ENCODE measurements at places on chromosomes 2 and 18.

- DNase-seq: no peak
Measured at GRCh38 chr2:70030724-70031420, 56.4 kb upstream of the PCBP1 start.

DNA sequence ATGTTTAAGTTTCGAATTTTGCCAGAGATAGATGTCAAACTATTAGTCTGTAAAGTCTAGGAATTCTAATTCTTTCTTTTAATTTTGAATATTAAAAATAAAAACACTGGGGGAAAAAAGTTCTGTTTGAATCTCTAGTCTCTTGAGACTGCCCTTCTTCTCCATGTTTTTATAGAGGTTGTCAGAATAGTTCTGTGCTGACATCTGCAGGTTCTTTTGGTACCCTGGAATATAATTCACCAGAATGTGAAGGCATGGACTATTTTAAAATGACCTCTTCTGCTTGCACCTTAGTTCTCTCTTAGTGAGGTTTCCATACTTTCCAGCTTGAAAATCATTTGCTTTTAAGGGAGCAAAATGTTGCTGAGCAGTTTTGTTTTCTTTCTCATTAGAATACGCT lies 121.0 kb upstream of the MSTN start:
- no peak for DNase-seq

GRCh38 chr18:11649839-11650238 lies 39.2 kb upstream of the GNAL start:
- DNase-seq: no peak

DNA sequence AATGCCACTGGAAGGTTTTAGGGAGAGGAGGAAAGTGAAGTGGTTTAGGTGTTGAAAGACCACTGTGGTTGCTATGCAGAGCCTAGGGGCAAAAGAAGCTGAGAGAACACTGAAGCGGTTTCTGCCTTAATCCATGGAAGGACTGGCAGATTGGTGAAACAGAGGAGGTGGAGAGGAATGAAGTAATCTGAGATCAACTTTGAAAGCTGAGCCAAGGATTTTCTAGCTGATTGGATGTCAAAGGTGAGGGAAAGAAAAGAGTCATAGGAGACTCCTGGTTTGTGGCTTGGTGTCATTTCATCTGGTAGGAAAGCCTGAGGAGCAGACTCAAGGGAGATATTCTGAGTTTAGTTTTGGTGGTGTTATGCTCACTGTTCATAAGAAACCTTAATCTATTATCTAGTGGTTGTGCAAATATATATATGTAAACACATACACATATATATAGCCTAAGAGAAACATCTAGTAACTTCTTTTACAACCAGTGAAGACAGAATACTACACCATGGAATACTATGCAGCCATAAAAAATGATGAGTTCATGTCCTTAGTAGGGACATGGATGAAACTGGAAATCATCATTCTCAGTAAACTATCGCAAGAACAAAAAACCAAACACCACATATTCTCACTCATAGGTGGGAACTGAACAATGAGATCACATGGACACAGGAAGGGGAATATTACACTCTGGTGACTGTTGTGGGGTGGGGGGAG lies 134.1 kb upstream of the CREB1 start:
- DNase-seq: no peak

DNA sequence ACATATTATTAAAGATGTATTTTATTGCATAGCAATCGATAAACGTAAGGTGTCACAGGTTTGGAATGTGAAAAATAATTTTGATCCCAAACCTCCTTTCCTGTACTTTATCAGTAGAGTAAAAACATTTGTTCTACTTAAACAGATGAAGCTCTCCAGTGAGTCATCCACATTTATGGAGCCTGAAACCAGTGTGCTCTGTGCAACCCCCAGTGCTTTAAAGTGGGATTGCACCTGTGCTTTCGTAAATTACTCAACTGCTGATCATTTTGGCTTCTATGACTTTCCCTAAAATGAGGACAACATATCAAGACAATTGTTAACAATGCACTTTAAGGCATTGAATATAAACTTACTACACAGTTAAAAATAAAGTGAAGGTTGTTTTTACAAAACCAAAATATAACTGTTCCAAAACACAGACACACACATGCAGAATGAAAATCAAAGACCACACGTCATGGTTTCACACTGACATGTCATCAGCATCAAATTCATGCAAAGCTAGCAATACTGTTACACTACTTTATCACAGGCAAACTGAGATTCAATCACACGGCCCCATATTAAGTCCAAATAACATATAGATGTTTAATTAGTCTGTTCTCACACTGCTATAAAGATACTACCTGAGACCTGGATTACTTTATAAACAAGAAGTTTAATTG lies 9.7 kb downstream of the TMEM18 start:
- DNase-seq: no peak

DNA sequence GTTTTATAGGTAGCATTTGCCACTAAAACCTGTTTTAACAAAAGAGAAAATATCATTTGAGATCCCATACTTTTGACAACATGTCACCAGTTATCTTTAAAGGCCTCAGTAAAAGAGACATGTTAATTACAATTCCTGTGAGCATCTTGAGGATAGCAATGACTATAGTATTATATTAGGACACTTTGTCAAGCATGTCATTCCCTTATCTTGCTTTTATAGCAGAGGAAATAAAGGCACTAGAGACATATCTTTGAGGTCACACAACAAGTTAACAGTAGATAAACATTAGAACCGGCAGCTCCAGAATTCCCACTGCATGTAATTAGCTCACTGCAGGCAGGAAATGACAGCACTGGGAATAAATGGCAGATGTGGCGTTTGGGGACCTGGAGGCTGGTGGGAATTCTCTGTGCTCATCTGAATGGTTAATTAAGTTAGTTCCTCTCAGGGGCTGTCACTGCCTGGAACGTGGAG lies 25.9 kb downstream of the LYPD6B start:
- DNase-seq: no peak

DNA sequence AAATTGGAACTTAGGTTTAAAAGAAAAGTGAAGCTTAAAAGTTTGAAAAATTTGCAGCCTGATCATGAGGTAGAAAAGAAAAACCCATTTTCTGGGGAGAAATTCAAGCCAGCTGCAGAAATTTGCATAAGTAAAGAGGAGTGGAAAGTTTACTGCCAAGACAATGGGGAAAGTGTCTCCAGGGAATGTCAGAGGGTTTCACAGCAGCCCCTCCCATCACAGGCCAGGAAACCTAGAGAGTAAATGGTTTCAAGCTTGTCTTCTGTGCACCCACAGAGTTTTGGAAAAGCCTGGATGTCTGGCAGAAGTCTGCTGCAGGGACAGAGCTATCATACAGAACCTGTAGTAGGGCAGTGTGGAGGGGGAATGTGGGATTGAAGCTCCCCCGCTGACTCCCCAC lies 254.0 kb upstream of the FSIP2 start:
- no peak for DNase-seq

DNA sequence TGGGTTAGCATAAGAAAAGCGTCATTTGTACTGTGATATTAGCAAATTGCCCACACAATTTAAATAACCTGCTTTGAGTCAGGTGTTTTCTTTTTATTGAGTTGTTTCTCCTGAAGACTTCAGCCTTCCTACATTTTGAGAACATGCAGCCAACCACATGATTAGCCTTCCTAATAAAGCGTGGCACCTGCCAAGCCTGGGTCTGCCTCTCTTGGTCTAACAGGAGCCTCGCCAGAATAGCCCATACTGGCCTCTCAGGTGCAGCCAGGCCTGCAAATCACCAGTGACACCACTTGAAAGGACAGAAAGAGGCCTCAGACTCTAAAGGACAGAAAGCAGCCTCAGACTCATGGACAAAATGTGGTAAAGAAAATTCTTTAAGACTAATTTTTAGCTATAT lies 653.8 kb downstream of the BCL11A start:
- DNase-seq: no peak

DNA sequence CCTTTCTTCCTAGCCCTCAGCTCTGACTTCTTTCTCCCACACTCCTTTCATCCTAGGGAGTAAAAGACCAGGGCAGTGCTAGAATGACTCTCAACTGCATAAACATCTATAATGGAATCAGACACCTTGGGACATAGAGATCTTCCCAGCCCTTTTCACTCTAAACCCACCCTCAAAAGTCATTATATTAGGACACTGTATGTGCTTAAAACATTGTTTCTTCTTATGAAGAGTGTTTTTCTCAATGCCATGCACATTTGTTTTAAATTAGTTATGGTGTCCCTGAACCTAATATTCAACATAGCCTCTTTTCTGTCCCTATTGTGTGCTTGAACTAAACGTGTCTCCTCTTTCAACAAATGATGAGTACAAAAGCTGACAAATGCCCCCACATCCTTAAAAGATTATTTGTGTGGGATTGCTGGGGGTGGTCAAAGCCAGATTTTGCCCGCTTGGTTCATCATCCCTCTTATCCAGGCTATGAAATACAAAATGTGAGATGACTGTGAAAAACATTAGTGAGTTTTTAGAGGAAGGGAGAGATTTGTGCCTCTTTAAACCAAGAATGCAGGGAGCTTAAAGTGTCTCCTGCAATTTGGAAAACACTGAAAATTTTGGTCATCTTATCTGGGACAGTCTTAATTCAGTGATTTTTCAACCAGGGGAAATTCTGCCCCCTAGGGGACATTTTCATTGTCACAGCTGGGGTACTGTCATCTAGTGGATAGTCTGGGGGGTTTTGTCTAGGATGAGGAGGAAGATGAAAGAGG lies 29.0 kb downstream of the SERPINB5 start:
- no peak for DNase-seq

Measured in naive thymus-derived CD8-positive, alpha-beta T cell (primary cell).